Mucosa of descending colon (tissue), 3 donors: ENCODE measurements at places on chromosomes 16 and 17. TPM values are rescaled to one million over a fixed set of nuclear protein-coding genes. Genes with fewer than 3 reads are reported as not detected.

Gene TOX3
- 16.0 TPM for total RNA-seq

Gene SEBOX
- total RNA-seq, result not detected

Gene CCT6B
- 2.1 TPM for total RNA-seq

Gene APOBR
- total RNA-seq, result 28.8 TPM

Gene SHISA6
- 0.73 TPM for total RNA-seq

Gene CCL17
- not detected for total RNA-seq

Gene CEMP1
- 1.2 TPM for total RNA-seq

Gene RNF157
- total RNA-seq, result 11.6 TPM

Gene ATP2A1
- total RNA-seq, result 0.96 TPM

DNA sequence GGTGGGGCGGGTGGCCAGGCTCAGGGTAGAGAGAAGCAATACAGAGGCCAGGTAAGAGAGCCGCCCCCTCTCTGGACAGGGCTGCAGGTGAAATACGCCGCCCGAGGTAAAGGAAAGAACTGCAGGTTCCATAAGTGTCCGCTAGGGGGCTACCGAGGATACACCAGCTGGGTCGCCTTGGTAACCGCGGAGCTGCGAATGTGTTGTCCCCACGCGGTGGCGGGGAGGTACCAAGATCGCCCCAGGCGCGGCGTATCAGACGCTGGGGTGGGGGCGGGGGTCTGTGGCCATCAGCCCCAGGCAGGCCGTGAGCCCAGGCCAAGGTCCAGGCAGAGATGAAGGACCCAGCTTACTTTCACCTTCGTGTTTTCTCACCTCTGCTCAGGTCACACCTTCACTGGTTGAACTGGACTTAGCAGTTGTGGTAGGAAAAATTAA lies 18.4 kb upstream of the ZFP90 start:
- peak; percentile 83 for DNase-seq

DNA sequence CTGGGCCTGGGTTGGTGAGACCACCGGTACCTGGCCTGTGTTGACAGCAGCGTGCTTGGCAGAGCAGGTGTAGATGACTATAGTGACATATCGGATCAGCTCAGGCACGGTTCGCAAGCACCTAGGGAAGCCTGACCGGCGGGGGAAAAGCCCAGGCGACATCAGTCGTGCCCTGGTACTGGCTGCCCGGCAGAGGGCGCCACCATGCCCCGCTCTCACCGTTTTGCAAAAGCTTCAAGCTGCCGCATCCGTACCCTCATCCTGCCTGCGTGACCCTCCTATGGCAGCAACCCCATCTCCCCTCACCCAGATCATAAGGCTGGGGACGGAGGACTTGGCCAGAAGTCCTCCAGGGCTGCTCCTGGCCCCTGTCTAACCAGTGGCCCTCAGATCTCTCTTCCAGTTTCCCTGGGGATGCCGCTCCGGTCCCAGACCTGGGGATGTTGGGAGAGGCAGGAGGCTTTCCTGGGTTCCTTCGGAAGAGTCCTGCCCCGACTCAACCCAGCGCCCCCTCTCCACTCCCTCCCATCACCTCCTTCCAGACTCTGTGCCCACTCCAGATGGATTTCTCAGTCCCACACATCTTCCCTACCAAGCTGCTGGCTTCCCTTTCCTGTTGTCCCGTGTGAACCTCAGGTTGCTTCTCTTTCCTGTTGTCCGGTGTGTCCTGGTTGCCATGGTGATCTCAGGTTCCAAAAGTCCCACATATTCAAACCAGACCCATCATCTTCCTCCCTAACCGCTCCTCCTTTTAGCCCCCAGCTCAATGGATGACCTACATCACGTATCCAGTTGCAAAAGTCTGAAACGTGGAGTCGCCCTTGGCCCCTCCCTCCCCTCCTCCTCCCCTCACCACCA lies 13.7 kb downstream of the ALOX12B start:
- peak; percentile 86 for DNase-seq

DNA sequence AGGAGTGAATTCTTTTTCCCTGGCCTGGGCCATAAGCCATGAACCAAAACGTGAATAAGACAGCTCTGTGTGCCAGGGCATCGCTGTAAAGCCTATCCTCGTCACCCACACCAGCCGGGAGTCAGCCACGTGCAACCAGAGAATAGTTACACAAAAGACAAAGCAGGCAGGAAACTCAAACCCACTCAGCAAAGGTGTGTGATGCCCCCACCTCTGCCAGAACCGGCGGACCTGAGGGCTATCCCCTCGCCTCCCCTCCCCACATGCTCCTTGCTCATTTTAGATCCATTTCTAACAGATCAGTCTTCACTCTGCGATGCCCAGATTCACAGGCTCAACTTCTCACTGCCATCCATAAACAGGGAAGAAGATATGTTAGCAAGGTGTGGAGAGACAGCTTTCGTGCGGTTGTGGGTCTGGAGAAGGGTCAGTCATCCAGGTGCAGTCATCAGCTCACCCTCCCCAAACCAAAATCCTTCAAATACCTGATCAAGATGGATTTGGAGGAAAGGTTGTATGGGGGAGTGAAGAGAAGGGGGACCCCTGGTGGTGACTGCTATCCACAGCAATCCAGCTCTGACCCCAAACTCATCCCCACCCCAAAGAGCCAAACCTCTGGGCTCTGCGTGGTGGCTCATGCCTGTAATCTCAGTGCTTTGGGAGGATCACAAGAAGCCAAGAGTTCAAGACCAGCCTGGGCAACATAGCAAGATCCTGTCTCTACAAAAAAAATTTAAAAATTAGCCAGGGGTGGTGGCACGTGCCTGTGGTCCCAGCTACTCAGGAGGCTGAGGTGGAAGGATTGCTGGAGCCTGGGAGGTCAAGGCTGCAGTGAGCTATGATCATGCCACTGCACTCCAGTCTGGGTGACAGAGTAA lies 219.2 kb downstream of the C16orf78 start:
- peak; percentile 56 for DNase-seq

GRCh38 chr17:10096596-10096995 lies 101.8 kb downstream of the GAS7 start:
- no peak for DNase-seq

DNA sequence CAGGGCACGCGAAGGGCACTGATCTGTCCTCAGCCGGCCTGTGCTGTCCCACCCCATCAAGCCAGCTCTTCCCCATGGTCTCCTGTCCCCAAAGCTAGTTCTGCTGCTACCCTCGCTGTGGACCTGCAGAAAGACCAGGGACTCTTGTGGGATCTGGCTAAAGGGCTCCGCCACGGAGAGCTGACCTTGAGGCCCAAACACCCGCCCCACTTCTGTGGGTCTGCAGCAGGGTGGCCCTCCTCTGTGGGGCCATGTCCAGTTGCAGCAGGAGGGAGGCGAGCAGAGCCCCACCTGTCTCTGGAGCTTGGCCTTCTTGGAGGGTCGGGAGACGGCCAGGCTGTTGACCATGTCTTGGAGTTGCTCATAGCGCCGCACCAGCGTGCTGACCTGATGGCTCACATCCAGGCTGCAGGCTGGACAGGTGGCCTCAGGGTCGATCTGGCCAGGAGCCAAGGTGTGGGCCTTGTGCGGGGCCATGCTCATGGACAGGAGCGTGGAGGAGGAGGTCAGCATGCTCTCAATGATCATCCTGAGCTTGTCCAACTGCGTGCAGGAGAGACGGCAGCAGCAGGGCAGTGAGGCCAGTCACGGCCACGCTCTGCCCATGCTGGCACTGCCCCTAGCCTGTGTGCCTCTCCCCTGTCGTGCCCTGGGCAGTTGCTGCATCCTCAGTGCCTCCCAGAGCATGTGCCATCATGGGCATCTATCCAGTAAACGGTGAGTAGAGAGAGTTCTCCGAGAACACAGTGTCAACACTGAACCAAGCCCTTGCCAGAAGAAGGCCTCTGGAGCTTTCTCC lies 16.6 kb downstream of the UBALD2 start:
- DNase-seq, result no peak

GRCh38 chr17:73902416-73903181 lies 258.4 kb upstream of the SDK2 start:
- DNase-seq, result no peak

- DNase-seq, result peak; percentile 75
These were observed 6.0 kb upstream of the RNF213 start for GRCh38 chr17:80254396-80255251.

GRCh38 chr17:31281061-31281460 lies 16.0 kb downstream of the OMG start:
- no peak for DNase-seq

DNA sequence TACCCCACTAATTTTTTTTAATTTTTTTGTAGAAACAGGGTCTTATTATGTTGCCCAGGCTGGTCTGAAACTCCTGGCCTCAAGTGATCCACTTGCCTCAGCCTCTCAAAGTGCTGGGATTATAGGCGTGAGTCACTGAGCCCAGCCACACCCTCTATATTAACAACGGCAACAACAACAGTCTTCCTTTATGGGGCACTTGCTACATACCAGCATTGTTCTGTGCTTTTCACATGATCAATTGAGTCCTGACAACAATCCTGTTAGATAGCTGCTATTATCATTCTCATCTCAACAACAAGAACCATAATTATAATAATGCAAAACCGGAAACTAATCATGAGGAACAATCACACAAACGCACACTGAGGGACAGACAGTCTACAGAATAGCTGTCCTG lies 12.6 kb upstream of the ARL5C start:
- no peak for DNase-seq

- no peak for DNase-seq
These were observed 46.1 kb downstream of the ZNRF1 start for GRCh38 chr16:75044800-75045361.

GRCh38 chr16:57562066-57562465 lies 19.6 kb downstream of the ADGRG5 start:
- DNase-seq, result no peak

- DNase-seq, result no peak
These were observed 54.2 kb upstream of the CDR2 start for GRCh38 chr16:22428654-22429053.

GRCh38 chr16:11386791-11387546 lies 41.7 kb downstream of the RMI2 start:
- no peak for DNase-seq

- no peak for DNase-seq
These were observed 57.3 kb upstream of the HNF1B start for GRCh38 chr17:37802061-37802595.

DNA sequence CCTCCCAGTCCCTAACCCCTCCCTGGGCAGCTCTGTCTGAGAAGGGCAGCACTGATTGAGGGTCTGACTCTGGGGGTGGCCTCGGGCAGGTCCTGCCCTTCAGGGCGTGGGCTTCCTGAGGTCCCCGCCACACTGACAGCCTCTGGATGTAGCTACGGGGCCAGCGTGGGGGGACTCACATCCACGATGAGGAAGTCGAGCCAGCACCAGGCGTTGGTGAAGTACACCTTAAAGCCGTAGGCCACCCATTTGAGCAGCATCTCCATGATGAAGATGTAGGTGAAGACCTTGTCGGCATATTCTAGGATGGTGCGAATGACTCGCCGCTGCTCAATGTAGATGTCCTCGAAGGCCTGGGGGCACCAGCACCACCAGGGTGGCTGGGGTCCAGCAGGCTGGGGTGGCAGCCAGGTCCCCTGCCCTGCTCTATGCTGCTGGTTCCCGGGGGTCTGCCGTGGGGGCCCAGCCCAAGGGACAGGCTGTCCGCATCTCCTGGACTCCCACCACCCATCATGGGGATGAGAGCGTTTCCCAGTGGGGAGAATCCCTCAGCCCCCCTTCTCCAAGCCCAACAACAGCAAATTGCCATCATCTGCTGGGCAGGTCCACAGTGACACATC lies 15.7 kb upstream of the CD79B start:
- no peak for DNase-seq

DNA sequence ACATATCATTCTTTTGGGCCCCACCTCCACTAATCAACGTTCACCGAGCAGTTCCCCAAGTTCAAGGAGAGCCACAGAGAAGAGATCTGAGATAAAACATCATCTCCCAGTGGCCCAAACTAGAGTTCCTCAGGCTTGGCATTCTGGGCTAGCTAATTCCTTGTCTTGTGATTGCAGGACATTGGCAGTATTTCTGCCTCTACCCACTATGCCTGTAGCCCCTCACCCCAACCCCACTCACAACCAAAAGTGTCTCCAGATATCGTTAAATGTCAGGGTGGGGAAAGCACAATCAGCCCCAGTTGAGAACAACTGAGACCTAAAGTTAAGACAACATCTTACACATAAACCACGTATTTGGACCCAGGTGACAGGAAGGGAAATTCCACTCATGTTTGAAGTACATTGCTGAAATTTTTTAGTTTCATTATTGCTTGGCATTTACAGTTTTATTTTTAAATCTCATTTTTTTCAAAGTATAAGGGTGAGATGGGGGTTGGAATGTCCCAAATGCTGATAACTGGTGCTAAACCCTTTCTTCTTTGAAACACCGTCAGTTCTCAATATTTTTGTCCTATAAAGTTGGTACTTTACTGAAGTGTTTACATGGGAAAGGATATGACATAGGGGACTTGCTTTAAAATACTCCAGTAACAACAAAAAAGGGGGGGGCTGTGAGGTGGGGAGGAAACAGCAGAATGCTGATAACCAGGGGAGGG lies 13.6 kb downstream of the ZC3H7A start:
- no peak for DNase-seq

GRCh38 chr17:18950346-18950745 lies 1.6 kb upstream of the SLC5A10 start:
- DNase-seq, result no peak

DNA sequence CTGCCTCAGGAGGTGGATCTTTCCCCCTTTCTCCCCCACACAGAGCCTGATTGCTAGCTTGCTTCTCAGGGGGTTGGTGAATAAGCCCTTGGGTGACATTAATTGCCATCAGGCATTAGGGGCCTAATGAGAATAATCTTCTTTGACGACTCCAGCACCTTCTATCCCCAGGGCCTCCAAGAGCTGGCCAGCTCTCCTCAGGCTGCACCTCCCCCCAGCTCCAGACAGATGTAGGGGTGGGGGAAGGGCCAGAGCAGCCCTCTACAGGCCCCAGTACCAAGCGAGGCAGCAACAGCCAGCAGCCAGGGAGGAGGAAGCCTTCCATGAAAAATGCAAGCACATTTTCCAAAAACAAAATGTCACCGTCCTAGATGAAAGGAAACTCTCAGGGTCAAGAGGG lies 1.4 kb upstream of the TMEM132E start:
- DNase-seq, result no peak

DNA sequence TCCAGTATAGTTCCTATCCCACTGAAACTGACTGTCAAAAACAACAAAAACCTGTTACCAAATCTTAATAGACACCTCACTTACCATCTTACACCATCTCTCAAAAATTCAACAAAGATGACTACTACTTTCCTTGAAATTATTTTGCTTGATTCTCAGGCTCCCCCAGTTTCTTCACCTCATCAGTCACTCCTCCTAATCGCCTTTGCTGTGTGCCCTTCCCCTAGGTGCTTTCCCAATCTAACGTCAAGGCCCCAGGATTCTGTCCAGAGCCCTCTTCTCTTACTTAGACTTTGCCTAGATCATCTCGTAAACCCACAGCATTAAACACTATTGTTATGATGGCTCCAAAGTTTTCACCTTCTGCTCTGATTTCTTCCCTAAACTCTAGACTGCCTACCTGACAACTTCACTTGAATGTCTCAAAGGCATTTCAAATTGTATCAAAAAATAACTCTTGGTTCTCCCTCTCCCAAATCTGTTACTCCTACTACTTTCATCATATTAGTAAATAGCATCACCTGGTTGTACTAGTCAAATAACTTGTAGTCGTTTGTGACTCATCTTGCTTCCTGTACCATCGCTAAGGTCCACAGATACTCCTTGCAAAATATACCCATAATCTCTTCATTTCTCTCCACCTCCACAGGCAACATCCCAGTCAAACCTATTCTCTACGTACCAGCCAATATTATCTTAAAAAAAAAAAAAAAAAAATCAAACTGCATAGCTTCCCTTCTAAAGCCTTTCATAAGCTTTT lies 18.0 kb downstream of the C16orf87 start:
- DNase-seq, result no peak

GRCh38 chr17:19753051-19753509 lies 5.0 kb upstream of the ALDH3A1 start:
- DNase-seq, result peak; percentile 53

GRCh38 chr17:55163408-55163807 lies 101.4 kb upstream of the HLF start:
- no peak for DNase-seq
